Caco-2 (cell line): ENCODE measurements at places on chromosomes 16 and 17.

GRCh38 chr16:78794581-78795250 lies 695.3 kb downstream of the WWOX start:
- no peak overlapping the region for H3K4me3 ChIP-seq
- no peaks in the 10 kb centered on the region for H3K27me3 ChIP-seq
- H3K27ac ChIP-seq: no peak overlapping the region
- no peak for DNase-seq

GRCh38 chr16:1295465-1295864 lies 14.0 kb upstream of the UBE2I start:
- H3K27me3 ChIP-seq: no peaks in the 10 kb centered on the region
- no peak overlapping the region for H3K27ac ChIP-seq
- no peak overlapping the region for H3K4me3 ChIP-seq
- no peak for DNase-seq

DNA sequence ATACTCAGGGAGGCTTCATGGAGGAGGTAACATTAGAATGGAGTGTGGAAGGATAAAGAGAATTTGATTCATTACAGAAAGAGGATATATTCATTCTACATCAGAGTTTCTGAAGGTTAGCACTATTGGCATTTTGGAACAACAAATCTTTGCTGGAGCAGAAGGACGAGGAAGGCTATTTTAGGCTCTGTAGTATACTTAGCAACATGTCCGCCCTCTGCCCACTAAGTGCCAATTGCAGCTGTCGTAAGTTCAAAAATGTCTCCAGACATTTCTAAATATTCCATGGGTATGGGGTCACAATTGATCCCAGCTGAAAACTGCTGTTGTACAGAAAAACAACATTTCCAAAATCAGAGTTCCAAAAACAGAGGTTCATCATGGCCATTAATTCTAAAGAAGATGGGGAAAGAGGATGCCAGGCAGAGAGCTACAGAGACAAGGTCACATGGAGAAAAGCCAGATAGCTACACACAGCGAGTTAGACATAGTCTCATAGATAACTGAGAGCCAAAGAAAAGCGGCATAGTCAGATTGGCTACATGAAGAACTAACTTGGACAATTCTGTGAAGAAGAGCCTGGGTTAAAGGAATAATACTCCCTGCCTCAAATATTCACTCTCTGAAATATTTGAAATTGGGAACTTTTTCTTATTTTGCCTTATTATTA lies 846.4 kb upstream of the CDH8 start:
- H3K27ac ChIP-seq: no peak overlapping the region
- H3K4me3 ChIP-seq: no peak overlapping the region
- H3K36me3 ChIP-seq: no peaks in the 10 kb centered on the region
- no peak for DNase-seq
- no peaks in the 10 kb centered on the region for H3K27me3 ChIP-seq

GRCh38 chr17:9520649-9521048 lies 55.0 kb downstream of the STX8 start:
- no peaks in the 10 kb centered on the region for H3K27me3 ChIP-seq
- no peaks in the 10 kb centered on the region for H3K4me1 ChIP-seq
- H3K36me3 ChIP-seq: no peaks in the 10 kb centered on the region
- no peak overlapping the region for H3K27ac ChIP-seq
- no peak for DNase-seq

DNA sequence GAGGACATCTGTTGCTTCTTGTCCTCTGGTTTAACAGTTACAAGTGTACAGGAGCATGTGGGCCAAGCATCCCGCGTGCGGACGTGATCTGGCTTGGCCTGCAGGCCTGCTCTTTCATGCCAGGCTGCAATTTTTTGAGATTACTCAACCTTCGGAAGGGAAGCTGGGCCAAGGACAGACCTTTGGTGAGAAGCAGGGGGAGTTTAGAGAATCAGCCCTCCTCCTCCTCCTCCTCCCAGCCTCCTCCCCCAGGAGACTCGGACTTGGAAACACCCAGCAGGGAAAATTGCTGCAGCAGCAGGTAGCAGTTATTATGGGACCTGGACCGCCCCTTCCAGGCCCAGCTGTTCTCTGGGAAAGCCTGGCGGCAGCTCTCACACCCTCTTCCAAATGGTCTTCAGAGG lies 5.1 kb upstream of the KLHL36 start:
- H3K4me1 ChIP-seq: no peaks in the 10 kb centered on the region
- DNase-seq: no peak
- no peaks in the 10 kb centered on the region for H3K36me3 ChIP-seq
- H3K4me3 ChIP-seq: no peak overlapping the region
- no peaks in the 10 kb centered on the region for H3K27me3 ChIP-seq

DNA sequence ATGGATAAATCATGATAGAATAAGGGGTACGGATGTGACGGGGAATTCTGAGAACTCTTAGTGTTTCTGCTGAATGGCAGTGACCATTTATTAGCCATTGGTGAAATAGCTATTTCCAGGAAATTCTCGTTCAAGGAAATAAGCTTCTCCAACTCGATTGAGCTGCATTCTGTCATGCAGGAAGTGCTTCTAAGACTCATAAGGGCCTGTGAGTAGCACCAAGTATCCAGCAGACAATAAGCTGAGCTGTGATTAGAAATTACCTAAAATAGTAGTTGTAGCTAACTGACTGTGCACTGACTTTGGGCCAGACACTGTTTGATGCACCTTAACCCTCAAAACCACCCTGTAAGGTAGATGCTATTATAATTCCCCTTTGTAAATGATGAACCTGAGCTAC lies 107.8 kb upstream of the IRX5 start:
- no peak overlapping the region for H3K27ac ChIP-seq
- H3K27me3 ChIP-seq: no peaks in the 10 kb centered on the region
- peaks cover 7% of the 10 kb centered on the region for H3K4me1 ChIP-seq
- no peaks in the 10 kb centered on the region for H3K36me3 ChIP-seq

DNA sequence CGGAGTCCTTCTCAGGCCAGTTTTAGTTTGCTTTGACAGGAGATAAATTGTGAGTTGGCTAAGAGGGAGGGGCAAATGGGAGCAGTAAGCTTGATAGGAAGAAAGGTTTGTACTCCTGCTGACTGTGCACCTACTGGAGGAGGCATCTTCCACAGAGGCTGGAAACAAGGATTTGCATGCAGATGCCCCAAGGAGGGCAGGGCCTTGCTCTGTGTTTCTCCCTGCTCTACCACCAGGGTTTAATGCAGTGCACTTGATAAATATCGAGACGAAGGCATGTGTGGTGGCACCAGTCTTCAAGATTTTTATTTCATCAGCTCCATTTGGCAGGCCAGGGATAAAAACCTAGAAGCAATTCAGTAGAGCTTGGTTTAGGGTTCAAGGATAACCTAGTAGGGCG lies 210.5 kb upstream of the C16orf82 start:
- no peaks in the 10 kb centered on the region for H3K27me3 ChIP-seq
- no peak overlapping the region for H3K4me3 ChIP-seq
- no peak overlapping the region for H3K27ac ChIP-seq
- no peaks in the 10 kb centered on the region for H3K4me1 ChIP-seq
- DNase-seq: no peak
- no peaks in the 10 kb centered on the region for H3K36me3 ChIP-seq
